GM04503 (cell line): ENCODE measurements at places on chromosomes 5 and 9.

DNA sequence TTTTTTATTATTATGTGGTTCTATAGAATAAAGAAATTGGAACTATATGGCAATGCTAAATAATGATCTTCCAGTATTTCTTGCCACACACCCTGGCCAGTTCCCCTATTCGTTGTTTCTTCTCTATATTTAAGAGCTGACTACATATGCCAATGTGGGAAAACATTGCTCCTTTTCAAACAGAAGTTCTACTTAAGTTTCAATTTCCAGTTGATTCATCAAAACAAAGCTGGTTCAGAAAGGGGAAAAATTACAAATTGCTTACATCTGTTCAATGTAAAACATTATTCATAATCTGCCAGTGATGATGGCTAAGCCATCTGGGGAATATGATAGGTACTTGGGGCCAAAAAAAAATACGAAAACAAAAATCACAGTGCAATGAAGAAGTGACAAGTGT is 76.9 kb downstream of the ST8SIA4 start:
- no peak for DNase-seq

DNA sequence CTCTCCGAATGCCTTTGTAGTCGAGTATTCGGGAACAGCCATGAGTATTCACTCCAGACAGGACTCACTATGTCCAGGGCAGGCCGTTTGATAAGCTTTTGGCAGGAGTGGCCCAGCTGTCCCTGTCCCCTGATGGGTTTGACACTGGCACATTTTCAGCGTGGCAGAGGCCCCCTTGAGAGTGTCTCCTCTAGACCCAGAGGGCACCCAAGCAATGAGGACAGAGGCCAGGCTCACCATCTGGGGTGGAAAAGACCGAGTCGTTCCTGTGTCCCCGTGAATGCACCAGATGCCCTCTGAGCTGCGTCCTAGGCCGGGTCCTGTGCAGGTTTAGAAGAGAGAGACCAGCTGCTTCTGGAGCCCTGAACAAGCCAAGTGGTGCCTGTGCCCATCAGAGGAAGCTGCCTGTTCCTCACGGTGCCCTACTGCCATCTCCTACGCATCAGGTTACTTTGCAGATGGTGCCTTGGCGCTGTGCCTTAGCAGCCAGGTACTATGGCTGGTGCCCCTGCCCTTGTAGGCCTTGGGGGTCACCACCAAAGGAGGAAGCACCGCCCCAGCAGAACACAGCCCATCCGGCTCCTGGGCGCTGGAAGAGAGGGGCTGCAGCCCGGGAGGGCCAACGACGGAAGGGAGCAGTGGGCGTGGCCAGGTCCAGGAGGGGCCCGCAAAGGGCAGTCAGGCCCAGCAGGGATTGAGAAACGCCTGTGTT is 42.4 kb downstream of the LRSAM1 start:
- DNase-seq, result no peak

DNA sequence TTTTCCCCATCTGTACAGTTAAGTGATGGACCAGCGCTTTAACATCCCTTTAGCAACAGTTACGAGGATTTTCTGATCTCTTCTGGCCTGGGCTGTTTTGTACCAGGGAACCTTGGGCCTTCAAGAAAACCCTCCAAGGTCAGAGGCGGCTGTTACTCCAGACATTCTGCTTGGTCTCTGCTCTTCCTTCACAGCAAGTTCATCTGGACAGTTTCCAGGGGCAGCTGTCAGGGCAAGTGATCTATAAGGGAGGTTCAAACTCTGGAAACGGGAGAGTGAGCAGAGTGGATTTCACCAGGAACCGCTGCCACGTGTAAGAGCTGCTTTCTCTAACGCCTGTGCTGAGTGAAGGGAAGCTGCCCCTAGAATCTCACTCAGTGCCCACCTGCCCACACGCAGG is 36.7 kb downstream of the ZNF618 start:
- no peak for DNase-seq

DNA sequence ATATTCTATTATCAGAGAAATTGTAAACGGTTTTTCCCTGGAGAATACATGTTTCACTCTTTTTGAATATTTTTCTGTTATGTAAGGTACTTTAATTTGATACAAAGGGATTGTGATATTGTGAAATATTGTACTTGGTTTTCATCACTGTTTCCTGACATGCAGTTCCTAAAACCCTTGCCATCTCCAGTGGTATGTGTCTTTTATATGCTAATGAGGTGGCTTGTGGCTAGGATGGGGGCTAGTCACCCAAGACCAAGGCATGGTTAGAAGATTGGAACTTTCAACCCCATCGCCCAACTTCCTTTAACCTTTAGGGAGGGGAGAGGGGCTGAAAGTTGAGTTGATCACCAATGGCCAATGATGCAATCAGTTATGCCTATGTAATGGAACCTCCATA is 160.6 kb downstream of the TAF11L14 start:
- DNase-seq, result no peak

DNA sequence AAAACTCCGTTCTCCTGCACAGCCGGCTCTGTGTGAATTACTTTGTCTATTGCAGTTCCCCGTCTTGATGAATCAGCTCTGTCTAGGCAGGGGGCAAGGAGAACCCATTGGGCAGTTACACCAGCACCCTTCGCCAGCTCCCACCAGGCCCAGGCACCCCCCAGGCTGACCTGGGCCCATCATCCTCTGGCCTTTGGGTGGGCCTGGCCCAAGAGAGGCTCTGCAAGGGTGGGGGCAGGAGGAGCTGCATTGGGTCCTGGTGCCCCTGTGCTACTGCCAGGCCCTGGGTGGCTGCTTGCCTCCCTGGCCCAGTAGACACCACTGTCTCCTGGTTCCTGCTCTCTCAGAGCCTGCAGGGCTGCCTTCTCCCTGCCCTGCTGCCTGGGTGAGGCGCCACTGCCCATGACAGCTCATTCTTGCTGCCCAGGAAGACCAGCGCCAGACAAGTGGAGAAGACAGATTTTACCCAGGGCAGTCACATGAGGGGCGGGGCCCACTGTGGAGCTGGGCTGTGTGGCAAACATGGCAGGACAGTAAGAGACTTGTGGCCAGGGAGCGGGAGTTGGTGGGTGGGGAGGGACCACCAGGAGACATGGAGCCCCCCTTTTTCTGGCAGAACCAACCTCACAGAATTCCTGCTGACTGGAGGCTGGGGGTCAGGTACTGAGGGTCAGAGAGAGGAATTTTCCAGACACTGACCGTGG is 67.2 kb downstream of the MRPL36 start:
- DNase-seq, result no peak

DNA sequence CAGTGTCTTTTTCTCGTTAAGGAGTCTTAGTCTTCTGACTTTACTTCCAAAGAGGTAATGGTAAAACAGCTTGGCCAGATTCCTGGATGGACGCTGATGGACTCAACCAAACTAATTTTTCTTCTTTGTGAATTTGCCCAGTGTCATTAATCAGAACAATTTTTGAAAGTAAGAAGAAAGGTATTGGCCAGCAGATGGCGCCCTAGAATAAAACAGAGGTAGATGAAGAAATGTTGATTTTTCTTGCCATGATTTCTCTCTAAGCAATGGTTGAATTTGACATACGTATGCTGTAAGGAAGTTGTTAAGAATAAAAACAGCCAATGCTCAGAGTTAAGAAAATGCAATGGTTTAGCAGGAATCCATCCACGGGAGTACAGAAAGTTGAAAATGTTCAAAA is 500.0 kb downstream of the DIRAS2 start:
- DNase-seq, result peak; percentile 1

DNA sequence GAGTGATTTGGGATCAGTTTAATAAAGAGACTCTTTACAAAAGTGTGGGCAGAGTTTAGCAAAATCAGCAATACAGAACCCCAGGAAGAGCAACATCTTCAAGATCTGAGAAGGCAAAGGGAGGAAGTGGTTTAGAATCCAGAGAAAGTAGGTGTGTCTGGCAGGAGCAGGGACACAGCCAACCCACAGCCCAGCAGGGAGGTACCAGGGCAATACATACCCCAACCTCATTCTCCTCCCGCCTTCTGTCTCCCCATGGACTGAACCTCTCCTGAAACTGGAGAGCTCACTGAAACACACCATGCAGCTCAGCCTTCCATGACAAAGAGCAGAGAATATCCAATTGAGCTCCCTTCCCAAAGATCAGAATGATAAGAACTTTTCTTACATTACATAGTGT is 283.4 kb downstream of the PRELID2 start:
- no peak for DNase-seq

DNA sequence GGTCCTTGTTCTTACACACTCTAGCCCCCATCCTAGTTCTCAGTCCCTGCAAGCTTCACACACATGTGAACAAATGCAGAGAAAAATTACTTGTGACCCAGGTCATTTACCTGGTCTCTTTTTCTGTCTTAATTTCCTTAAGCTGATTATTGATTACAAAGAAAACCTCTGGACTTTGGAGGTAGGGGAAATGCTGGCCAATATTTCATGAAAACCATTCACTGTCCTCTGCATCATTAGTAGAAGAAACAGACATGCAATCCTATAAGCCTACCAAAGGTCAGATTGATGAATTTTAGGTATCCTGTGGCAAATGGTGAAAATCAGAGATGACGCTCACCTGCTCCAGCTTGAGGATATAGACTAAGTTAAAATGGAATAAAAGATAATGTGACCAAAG is 366.8 kb downstream of the ARRDC3 start:
- DNase-seq, result no peak

GRCh38 chr5:98975682-98976407 is 47.0 kb upstream of the CHD1 start:
- DNase-seq, result no peak

- DNase-seq, result no peak
These were observed 6.8 kb downstream of the MRPL36 start for GRCh38 chr5:1792842-1793266.

DNA sequence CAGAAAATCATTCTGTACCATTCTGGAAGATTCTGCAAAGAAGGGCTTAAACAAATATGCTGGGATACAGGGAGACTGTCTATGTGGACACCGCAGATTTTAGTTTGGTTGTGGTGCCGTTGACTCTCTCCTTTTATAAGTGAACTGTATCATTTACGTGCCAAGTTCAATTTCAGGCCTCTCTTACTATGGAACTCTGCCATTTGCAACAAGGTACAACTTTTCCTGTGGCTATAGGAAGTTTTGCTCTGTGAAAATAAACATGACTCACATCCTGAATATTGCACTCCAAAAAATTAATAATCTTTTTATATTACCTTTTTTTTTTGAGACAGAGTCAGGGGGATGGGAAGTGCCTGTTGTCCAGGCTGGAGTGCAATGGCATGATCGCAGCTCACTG is 29.7 kb upstream of the CSNK1G3 start:
- DNase-seq, result no peak
